ENCODE measurements at places on chromosomes 2 and 18.

DNA sequence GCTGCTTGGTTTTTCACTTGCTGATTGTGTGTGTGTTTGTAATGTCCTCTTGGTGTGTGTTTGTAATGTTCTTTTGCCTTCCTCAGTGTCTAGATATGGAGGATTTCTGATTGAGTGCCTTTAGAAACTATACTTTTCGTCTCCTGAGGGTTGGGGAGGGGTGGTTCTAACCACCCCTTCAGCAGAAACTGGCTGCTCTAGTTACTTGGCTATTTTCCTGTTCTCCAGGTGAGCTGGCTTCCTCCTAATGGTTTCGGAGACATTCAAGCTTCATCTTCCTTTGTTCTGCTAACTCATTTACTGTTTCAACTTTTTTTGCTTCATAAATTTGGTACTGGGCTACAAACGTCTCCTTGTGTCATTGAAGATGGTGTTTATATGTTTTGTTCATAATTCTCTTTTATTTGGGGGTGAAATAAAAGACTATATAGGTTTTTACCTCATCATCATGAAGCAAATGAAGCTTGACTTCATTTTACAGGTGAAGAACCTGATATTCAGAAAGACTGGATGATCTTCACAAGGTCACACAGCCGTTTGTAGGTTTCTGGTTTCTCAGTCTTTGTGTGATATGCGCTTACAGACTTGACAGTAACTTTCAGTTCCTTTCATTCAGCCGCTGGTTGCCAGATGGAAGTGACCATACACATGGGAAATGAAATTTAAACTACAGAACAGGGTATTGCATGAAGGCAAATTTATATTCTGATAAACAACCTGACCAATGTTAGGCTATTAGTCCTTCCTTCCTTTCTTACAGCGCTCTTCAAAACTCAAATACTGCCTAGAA lies 238.5 kb downstream of the GALR1 start:
- no peak overlapping the region for H3K4me3 ChIP-seq
- H3K4me1 ChIP-seq = no peaks in the 10 kb centered on the region
- no peak for DNase-seq
- no peaks in the 10 kb centered on the region for H3K36me3 ChIP-seq
- no peaks in the 10 kb centered on the region for H3K27me3 ChIP-seq

GRCh38 chr2:71620116-71620515 lies 166.8 kb downstream of the DYSF start:
- peaks cover 14% of the 10 kb centered on the region for H3K4me1 ChIP-seq
- DNase-seq = no peak
- no peaks in the 10 kb centered on the region for H3K36me3 ChIP-seq
- no peaks in the 10 kb centered on the region for H3K27me3 ChIP-seq
- H3K27ac ChIP-seq = no peak overlapping the region

- H3K36me3 ChIP-seq = no peaks in the 10 kb centered on the region
- H3K4me3 ChIP-seq = no peak overlapping the region
- no peaks in the 10 kb centered on the region for H3K27me3 ChIP-seq
- DNase-seq = no peak
Observed at GRCh38 chr2:172462373-172462848, 35.0 kb downstream of the ITGA6 start.

- H3K27me3 ChIP-seq = no peaks in the 10 kb centered on the region
- H3K4me3 ChIP-seq = no peak overlapping the region
- H3K4me1 ChIP-seq = no peaks in the 10 kb centered on the region
- H3K36me3 ChIP-seq = no peaks in the 10 kb centered on the region
- DNase-seq = no peak
Observed at GRCh38 chr2:206728277-206729199, 10.3 kb upstream of the DYTN start.

DNA sequence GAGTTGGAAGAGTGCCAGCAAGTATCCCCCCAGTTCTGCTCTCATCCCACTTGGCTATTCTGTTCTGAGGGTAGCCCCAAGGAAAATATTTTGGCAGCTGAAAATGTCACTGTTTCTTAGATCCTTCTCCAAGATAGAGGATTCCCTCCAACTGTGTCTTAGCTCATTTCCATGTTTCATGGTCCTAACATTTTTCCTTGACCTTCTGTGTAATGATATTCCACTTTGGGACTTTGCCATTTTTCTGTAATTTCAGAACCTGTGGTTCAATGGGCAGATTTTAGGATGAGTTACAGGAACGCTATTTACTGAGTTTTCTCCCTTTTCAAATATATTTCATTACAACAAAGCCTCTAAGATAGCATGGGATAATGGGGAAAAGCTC lies 34.7 kb downstream of the NHEJ1 start:
- H3K4me3 ChIP-seq = no peak overlapping the region
- DNase-seq = no peak
- H3K27me3 ChIP-seq = no peaks in the 10 kb centered on the region
- H3K27ac ChIP-seq = no peak overlapping the region
- no peaks in the 10 kb centered on the region for H3K36me3 ChIP-seq

DNA sequence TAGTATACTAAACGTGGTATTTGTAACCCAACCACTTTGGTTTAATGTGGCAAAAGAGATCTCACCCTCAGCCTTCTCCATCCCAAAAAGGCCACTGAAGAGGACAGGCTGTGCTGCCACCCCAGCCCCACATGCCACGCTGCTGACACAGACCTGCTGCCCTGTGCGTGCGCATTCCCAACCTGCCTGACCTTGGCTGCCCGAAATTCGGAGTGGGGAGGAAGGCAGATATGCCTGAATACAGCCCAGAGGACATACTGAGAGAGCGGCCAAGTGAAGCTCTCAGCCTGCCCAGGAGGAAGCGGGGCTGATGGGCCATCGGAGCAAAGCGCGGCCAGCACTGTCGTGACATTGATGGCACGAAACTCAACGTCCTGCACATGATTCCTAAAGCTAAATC lies 70.0 kb downstream of the HDAC4 start:
- H3K4me1 ChIP-seq = peaks cover 38% of the 10 kb centered on the region
- H3K27ac ChIP-seq = no peak overlapping the region
- no peaks in the 10 kb centered on the region for H3K27me3 ChIP-seq
- H3K36me3 ChIP-seq = no peaks in the 10 kb centered on the region
- no peak for DNase-seq

Data from ascending aorta (tissue), 2 donors.